ENCODE measurements at places on chromosomes 2 and 18.
A peak's percentile ranks its signal among the peaks of the same experiment; 100 is the strongest.

DNA sequence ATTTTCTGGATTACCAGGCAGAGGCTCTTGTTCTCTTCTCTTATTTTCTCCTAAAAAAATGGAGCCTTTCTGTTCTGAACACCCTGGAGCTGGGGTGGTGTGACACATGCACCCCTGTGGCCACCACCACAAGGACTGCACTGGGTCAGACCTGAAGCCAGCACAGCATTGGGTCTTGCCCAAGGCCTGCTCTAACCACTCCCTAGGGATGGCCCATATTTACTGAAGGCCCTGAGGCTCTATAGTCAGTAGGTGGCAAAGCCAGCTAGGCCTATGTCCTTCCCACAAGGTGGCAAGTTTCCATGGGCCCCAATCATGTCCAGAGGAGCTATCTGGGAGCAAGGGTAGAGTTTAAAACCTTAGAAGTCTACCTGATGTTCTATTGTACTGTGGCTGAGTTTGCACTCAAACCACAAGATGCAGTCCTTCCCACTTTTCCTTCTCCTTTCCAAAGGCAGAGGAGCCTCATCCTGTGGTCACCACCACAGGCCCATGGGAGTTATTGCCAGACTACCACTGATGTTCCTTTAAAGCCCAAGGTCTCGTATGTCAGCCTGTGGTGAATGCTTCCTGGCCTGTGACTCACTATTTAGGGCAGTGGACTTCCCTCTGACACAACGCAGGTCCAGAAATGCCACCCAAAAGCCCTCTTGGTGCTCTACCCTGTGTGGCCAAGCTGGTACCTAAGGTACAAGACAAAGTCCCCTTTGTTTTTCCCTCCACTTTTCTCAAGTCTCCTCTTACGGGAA, 15.0 kb upstream of the FMNL2 start:
- no peak for DNase-seq

GRCh38 chr2:208820014-208820688, 413.6 kb downstream of the PTH2R start:
- DNase-seq: peak; percentile 80

- no peak for DNase-seq
These were observed 191.7 kb upstream of the ALKAL2 start for GRCh38 chr2:479490-480176.

- no peak for DNase-seq
These were observed 615 bp upstream of the CCNT2 start for GRCh38 chr2:134917888-134918525.

GRCh38 chr2:128477026-128477820, 158.6 kb upstream of the HS6ST1 start:
- DNase-seq: no peak

- DNase-seq: peak; percentile 21
These were observed 1.3 kb downstream of the EML6 start for GRCh38 chr2:54724560-54725342.

DNA sequence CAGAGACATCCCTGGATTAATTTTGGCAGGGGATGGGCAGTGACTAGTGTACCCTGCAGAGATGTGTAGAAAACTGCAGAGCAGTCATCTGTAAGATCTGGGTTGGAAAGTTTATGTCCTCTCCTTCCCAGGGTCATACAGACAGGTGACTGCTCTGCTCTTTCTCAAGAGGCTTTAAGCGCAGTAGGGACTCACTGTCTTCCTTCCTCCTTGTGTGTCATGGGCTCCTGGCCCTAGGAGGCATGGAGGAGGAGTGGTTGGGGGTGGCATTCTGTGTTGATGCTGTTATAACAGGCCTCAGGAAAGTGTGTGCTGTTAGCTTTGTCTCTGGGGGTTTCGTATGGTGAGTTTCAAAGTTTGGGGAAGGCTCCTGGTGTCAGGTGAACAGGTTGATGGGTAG, 130.5 kb upstream of the MGAT5 start:
- DNase-seq: no peak

- DNase-seq: no peak
These were observed 729.4 kb downstream of the RNF144A start for GRCh38 chr2:7646661-7647060.

DNA sequence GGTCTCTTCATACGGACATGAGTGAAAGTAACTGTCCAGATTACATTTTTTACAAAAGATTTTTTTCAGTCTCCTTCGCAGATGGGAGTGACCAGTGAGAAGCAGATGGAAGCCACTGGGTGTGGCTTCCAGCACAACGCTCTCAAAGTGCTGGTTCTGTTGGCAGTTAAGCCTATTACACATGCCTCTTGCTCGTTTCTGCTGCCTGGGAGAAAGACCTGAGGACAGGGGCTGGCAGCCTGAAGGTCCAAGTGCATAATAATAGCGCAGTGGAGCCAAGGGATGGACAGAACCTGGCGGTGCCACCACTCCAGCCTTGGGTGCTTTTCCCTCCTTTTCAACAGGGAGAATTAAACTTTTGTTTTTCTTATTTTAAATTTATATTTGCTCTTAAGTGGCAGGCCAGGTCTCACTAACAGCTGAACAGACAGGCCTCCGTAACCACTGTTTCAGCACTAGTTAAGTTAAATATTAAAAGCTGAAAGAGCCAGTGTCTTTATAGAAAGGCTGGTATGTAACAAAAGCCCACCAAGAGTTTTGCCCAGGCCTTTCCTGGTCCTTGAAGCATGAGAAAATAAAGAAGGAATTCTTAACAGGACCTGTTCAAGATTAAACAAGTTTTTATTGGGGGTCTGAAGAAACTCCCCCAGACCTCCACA, 1.2 kb upstream of the SKA1 start:
- no peak for DNase-seq

DNA sequence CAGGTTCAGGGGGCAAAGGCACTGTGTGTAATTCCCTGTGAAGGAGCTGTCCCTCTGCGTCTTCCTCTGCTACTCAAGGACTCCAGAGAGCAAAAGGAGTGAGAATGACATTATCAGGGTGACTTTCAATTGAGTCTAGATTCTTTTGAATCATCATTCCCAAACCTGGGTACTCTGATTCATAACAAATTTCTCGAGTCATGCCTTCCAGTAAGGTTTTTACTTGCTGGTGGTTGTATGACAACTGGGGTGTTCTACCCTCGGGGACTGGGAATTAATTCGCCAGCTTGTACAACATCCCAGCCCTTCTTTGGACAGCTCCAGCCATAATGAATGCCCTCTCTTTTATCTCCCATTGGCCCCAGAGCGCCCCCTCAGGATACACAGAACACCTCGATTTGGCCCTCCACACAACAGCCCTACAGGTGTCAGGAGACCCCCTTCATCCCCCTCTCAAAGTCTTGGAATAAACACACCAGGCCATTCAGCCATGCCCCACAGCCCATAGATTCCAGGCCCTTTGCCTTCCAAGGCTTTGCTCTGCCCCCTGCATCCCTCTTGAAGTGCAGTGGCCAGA, 254.5 kb downstream of the KLHL29 start:
- no peak for DNase-seq

DNA sequence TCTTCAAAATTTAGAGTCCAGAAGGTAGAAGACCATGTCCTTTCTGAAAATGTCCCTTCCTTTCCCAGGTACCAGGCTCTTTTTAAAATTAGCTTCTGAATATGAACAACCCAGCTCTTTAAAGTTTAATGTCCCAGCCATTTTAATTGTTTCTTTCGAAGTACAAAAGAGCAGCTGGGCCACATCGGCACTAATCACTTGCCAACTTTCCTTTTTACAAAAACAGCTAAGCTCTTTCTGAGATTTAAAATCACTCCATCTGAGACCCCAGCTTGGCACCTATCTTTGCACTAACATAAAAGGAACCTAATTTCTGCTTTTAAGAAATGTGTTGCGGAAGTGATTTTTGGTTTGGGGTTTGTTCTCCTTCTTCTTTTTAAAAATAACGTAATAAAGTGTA, 2.6 kb downstream of the BOD1L2 start:
- DNase-seq: no peak

GRCh38 chr18:29003194-29003593, 826.3 kb upstream of the CDH2 start:
- no peak for DNase-seq

GRCh38 chr18:28177828-28178635, 1.1 kb upstream of the CDH2 start:
- peak; percentile 62 for DNase-seq

DNA sequence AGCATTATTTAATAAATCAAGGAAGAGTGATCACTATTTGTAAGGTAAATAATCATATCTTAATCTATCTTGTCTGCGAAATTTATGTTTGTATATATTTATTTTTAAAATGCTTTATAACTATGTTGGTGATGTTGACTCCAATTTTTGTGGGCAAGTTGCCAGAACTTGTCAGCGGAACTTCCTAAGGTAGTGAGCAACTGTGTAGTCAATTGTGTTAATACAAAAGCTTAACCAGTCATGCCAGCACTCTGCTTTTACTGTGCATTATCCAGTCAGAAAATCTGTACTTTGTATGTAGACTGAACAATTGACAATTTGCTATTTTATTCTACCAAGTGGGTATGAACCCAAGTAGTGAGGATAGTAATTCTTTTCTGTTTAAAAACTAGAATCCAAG, 61.9 kb upstream of the RND3 start:
- no peak for DNase-seq

DNA sequence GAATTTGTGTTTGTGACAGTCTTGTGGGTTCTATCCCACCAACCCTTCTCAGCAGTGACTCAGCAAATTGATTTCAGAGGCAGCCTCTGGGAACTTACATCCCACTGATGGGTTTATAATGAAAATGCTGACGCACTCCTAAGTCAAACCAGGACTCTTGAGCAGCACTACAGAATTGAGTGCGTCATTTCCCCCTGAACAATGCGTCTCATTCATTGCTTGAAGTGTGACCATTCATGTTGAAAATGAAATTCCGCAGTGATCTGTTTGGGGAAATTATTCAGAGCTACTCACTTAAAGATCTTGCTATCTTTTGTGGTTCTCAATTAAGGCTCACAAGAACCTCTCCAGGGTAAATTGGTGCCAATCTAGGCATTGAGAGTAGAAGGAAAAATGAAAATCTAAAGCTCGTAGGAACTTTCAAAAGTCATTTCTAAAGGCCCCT, 417.7 kb upstream of the SLC14A2 start:
- DNase-seq: no peak

- DNase-seq: no peak
These were observed 36.4 kb downstream of the PTGR3 start for GRCh38 chr18:75172299-75173124.

DNA sequence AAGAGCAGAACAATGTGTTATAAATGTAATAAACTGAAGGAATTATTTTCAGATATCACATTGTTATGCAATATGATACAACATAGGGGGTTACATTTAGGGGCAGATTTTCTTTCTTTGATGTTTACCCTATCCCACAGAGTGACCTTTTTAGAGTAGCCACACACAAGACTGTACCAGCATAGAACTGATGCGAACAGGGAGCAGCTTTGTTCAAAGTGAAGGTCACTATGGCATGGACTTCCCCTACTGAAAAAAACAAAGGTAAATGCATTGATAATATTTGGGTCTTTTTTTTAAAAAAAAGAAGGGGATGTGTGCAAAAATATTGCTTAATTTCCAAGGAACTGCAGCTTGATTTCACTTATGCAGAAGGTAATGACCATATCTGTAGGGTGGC, 1354.9 kb downstream of the SUCLG1 start:
- no peak for DNase-seq

DNA sequence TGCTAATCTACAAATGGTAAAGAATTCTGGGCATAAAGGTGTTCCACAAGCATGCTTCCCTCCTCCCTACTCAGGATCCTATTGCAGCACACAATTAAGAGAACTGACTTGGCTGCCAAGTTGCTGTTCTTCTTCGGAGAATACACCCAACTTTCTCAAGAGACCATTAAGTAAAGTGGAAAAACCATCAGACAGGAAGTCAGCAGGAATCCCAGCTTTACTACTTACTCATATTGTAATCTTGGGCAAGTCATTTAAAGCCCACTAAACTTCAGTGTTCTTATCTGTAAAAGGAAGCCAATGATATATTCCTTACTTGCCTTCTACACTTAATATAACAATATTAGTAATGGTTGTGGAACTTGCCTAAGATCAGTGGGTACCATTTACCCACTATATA, 37.8 kb downstream of the PSTPIP2 start:
- DNase-seq: no peak

- no peak for DNase-seq
These were observed 14.6 kb downstream of the SCLY start for GRCh38 chr2:238075397-238075796.

GRCh38 chr2:190540048-190540447, 5.5 kb upstream of the NEMP2 start:
- DNase-seq: no peak

GRCh38 chr2:136305517-136306192, 187.7 kb upstream of the CXCR4 start:
- DNase-seq: peak; percentile 50

DNA sequence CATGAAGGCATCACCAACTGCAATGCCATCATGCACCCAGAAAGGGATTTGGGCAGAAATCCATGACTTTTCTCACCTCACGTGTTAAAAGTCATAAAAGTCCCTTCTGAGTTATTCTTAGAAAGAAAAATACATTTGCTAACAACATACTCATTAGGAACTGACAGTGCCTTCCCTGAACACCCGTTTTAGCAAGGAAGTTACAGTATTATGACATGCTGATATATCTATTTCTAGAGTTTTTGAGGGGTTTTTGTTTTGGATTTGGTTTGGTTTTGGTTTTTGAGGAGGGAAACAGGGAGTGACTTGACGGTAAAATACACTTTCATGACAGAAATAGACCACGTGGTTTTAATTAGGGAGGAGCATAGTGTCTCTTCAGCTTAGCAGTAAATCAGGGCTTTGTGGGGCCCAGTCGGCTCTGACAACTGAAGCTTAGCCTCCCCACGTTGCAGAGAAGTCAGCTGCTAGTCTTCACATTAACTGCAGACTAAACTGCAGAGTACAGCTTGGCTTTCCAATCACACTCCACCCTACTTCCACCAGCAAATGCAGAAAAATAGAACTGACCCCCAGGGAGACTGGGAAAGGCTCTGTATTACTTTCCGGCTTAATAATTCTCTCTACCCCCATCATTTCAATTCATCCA, 141.4 kb downstream of the FAM124B start:
- no peak for DNase-seq

DNA sequence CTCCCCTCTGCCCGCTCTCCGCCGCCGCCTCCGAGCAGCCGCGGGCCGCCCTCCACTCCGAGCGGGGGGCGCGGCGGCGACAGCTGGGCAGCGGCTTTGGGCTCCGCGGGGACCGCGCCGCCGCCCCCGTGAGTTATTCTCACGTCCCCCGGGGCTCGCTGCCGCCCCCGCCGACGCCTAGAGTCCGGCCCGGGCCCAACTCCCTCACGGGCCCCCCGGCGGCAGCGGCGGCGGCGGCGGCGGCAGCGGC, 645 bp downstream of the MIB1 start:
- DNase-seq: no peak

DNA sequence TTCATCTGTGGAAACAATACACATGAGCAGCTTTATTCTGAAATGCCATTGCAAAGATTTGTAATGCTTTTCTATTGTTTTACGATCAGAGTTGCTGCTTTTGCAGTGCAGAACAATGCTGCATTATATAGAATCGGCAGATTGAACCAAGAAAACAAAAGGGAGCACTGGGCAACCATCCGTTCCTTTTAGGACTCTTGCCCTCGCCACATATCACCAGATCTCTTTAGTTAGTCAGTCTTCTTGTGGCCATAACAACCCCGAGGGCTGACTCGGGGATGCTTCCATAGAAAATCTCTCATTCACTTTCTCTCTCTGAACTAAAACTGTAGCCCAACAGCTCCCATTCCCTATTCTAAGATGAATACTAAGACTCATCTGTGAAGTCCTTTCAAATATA, 340.4 kb downstream of the NRXN1 start:
- DNase-seq: no peak

- DNase-seq: no peak
These were observed 21.2 kb upstream of the MAP3K20 start for GRCh38 chr2:173054466-173054865.
